ENCODE measurements at places on chromosomes 7 and 10.

GRCh38 chr7:55110282-55110992, 91.6 kb downstream of the EGFR start:
- H3K27me3 ChIP-seq: no peaks in the 10 kb centered on the region
- DNase-seq: no peak

DNA sequence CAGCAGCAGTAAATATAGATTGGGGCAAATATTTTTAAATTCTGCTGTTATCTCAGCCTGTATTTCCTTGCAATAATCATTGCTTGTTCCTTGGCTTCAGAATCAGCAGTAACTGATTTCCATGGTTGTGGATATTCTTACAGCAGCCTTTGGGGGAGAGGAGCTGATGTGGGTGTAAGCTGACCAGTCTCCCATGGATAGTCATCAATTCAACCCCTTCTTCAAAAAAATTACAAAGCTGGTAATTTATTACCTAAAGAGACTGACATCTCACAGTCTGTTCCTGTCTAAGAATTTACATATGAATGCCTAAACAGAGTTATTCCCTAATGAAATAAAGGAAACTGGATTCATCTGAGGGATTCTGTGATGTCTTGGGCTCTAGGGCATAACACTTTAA, 103.1 kb upstream of the CABCOCO1 start:
- H3K36me3 ChIP-seq: no peaks in the 10 kb centered on the region
- no peaks in the 10 kb centered on the region for H3K27me3 ChIP-seq
- no peak for DNase-seq
- no peaks in the 10 kb centered on the region for H3K4me1 ChIP-seq

DNA sequence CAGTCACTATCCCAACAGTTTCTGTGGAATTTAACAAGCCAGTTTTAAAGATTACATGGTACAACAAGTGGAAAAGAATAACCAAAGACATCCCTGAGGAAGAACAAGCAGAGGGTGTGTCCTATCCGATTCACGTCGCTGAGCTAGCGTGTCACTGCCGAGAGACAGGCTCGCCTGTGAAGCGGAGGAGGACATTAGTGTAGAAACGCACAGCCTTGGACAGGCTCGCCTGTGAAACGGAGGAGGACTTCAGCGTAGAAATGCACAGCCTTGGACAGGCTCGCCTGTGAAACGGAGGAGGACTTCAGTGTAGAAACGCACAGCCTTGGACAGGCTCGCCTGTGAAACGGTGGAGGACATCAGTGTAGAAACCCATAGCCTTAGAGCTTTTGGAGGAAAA, 52.7 kb upstream of the INPP5A start:
- no peak overlapping the region for H3K4me3 ChIP-seq
- DNase-seq: no peak
- no peaks in the 10 kb centered on the region for H3K27me3 ChIP-seq
- H3K4me1 ChIP-seq: peaks cover under 1% of the 10 kb centered on the region
- H3K27ac ChIP-seq: no peak overlapping the region
- no peaks in the 10 kb centered on the region for H3K36me3 ChIP-seq

- no peak overlapping the region for H3K4me3 ChIP-seq
- no peaks in the 10 kb centered on the region for H3K36me3 ChIP-seq
- no peaks in the 10 kb centered on the region for H3K27me3 ChIP-seq
- H3K4me1 ChIP-seq: no peaks in the 10 kb centered on the region
- no peak for DNase-seq
Observed at GRCh38 chr7:142375710-142376313, 118.0 kb upstream of the PRSS58 start.

DNA sequence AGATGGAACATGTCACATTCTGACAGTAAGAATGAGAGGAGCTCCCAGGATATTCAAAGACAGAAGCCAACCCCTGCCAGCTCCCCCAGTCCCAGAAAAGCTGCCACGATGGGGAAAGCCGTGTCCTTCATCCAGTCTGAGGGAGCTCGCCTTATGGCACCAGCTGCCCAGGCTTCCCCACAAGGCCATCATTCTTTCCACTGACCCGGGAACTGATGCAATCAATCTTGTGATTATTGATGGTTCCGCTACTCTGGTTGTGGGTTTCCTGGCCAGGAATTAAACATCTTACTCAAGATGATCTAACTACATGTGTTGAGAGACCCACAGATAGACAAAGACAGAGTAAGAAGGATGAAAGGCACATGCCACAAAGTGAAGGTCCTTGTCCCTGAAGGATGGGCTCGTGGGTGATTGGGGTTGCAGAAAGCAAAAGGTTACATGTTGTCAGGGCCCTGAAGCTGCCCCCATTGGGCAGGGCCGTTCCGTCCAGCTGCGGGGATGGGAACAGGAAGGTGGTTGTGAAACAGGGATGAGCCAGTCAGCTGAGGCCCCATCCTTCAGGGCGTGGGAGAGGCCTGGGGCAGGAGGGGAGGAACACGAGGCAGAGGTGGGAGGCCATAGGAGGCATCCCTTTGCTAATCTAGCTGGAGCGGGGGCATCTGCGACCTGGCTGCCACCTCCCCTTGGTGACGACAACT, 127.6 kb downstream of the OAT start:
- no peak for DNase-seq
- H3K27me3 ChIP-seq: no peaks in the 10 kb centered on the region
- no peaks in the 10 kb centered on the region for H3K4me1 ChIP-seq
- H3K27ac ChIP-seq: no peak overlapping the region
- H3K4me3 ChIP-seq: no peak overlapping the region

DNA sequence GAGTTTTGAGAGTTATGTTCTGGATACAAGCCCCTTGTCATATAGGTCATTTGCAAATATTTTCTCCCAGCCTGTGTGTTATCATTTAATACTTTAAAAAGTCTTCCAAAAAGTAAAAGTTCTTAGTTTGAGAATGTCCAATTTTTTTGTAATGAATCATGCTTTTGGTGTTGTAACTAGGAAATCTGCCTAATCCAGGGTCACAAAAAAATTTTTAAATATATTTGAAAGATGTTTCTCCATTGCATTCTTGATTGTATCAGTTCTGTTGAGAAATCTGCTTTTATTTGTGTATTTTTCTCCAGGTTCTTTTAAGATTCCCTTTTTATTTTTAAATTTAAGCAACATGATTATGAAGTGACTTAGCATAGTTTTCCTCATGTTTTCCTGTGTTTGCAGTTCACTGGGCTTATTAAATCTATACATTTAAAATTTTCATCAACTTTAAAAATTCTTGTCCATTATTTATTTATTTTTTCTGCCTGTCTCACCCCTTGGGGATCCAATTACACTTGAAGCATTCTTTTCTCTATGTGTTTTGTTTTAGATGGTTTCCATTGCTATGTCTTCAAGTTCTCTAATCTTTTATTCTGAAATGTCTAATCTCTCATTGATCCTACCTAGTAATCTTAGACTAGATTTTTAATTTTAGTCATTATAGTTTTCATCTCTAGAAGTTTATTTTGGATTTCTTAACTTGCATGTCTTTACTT, 47.0 kb downstream of the CCDC71L start:
- H3K4me1 ChIP-seq: no peaks in the 10 kb centered on the region
- H3K27ac ChIP-seq: no peak overlapping the region
- no peak for DNase-seq
- H3K36me3 ChIP-seq: no peaks in the 10 kb centered on the region
- H3K4me3 ChIP-seq: no peak overlapping the region

DNA sequence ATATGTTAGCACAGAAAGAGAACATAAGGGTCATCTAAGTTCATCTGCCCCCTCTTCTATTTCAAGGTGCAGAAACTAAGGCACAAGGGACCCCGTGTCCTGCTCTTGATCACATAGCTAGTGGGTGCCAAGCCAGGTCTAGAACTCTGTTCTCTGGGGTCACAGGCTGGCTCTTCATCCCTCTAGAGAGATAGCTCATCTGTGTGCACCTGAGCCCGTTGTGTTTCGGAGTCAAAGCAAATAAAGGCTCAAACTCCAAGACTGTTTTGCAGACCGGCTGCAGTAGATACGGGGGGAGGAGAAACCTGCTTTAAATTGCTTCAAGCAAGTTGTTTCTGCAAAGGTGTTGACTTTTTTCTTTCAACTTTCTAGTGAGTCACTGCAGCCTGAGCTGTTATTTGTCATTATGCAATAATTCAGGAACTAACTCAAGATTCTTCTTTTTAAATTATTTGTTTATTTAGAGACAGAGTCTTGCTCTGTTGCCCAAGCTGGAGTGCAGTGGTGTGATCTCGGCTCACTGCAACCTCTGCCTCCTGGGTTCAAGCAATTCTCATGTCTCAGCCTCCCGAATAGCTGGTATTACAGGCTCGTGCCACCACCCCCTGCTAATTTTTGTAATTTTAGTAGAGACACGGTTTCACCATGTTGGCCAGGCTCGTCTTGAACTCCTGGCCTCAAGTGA, 6.5 kb downstream of the BLVRA start:
- peaks cover 4% of the 10 kb centered on the region for H3K4me1 ChIP-seq
- H3K36me3 ChIP-seq: no peaks in the 10 kb centered on the region
- H3K27me3 ChIP-seq: no peaks in the 10 kb centered on the region

DNA sequence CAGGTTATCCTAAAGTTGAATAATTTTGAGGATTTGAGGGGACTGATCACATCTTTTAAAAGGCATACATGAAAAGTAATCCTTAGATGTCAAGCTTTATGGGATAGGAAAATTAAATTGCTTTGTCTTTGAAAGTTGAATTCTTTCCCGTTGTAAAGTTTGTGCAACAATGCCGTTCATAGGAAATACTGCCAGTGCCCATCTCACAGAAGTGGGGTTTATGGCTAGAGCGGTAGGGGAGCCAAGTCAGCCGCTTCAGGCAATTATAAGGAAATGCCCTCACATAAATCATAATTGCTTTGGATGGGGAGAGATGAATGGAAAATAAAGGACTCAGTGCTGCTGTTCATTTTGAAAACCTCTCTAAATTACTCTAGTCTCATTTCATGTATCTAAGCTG, 18.1 kb downstream of the CDC123 start:
- H3K27ac ChIP-seq: no peak overlapping the region
- H3K36me3 ChIP-seq: peaks cover 34% of the 10 kb centered on the region
- no peaks in the 10 kb centered on the region for H3K27me3 ChIP-seq
- H3K4me1 ChIP-seq: no peaks in the 10 kb centered on the region
- H3K4me3 ChIP-seq: no peak overlapping the region

- no peak overlapping the region for H3K27ac ChIP-seq
- no peaks in the 10 kb centered on the region for H3K27me3 ChIP-seq
- no peaks in the 10 kb centered on the region for H3K36me3 ChIP-seq
- H3K4me3 ChIP-seq: no peak overlapping the region
Observed at GRCh38 chr10:75201793-75202307, 8.7 kb upstream of the VDAC2 start.

DNA sequence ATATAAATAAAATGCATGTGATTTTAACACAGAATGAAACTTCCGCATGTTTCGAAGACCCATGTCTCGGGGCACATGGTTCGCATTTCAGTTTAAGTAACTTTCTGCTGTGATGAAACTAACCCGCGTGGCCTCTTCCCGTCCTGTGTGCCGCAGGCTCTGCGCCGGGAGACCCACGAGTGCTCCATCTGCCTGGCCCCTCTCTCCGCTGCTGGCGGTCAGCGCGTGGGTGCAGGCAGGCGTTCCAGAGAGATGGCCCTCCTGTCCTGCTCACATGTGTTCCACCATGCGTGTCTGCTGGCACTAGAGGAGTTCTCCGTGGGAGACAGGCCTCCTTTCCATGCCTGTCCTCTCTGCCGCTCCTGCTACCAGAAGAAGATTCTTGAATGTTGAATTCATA, 35.7 kb downstream of the RNF32 start:
- H3K4me1 ChIP-seq: no peaks in the 10 kb centered on the region
- no peak overlapping the region for H3K4me3 ChIP-seq

GRCh38 chr10:23358357-23358756, 13.8 kb upstream of the C10orf67 start:
- H3K4me1 ChIP-seq: peaks cover 10% of the 10 kb centered on the region
- no peak for DNase-seq
- H3K4me3 ChIP-seq: no peak overlapping the region
- H3K36me3 ChIP-seq: no peaks in the 10 kb centered on the region
- no peaks in the 10 kb centered on the region for H3K27me3 ChIP-seq

DNA sequence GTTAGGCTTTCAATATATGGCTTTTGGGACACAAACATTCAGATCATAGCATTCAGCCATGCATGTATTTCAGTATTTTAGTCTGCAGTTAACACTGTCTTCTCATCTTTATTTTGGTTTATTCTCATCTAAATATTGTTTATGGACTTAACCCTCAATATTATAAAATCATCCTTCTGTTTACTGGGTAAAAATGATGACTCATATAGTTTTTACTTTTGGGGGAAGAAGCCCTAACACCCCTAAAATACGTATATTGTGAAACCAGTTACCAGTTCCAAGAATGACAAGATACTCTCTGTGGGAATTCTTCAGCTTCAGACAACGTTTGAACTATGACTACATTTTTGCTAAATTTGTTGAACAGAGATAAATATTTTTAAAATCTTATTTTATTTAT, 505.4 kb downstream of the LRMDA start:
- no peaks in the 10 kb centered on the region for H3K36me3 ChIP-seq
- H3K27ac ChIP-seq: no peak overlapping the region
- no peak for DNase-seq
- H3K4me1 ChIP-seq: no peaks in the 10 kb centered on the region
- H3K27me3 ChIP-seq: no peaks in the 10 kb centered on the region
- H3K4me3 ChIP-seq: no peak overlapping the region

GRCh38 chr7:124031919-124032318, 948 bp downstream of the TMEM229A start:
- no peak overlapping the region for H3K27ac ChIP-seq
- peaks cover 19% of the 10 kb centered on the region for H3K4me1 ChIP-seq
- H3K27me3 ChIP-seq: peaks cover 4% of the 10 kb centered on the region
- no peaks in the 10 kb centered on the region for H3K36me3 ChIP-seq
- H3K4me3 ChIP-seq: peak overlapping the region; percentile 62
- no peak for DNase-seq

DNA sequence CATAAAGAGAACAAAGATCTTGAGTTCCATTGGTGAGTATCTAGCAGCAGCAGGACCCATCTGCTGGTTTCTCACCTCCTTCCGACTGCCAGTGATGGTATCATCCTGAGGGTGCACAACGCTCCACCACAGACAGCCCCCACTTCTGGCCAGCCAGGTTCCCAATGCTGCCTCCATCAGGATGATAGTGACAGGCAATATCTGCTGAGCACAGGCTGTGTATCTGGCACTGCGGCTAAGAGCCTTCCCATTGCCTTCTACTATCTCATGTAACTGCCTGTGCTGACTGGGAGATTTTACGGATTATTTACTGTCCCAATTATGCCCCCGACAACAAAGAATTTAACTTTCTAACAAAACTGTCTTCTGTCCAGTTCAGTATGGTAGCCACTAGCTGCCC, 352.4 kb upstream of the AOAH start:
- H3K27ac ChIP-seq: no peak overlapping the region
- no peaks in the 10 kb centered on the region for H3K4me1 ChIP-seq
- no peak overlapping the region for H3K4me3 ChIP-seq
- H3K27me3 ChIP-seq: no peaks in the 10 kb centered on the region

DNA sequence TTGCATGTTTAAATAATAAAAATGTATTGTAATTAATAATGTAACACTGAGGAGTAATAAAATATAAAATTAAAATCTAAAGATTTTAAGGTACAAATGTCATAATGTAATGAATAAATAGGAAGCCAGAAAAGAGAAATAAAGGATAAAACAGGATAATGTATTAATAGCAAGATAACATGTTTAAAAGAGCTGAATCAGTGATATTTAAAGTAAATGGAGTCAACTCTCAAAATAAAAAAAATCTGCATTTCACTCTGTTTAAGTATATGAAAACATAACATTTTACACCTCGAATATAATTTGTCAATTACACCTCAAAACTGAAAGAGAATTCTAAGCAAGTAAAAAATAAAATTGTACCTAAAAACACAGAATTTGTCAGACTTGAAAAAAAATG, 44.1 kb downstream of the GRM3 start:
- H3K27ac ChIP-seq: no peak overlapping the region
- DNase-seq: no peak
- H3K4me3 ChIP-seq: no peak overlapping the region
- H3K27me3 ChIP-seq: peaks cover under 1% of the 10 kb centered on the region

- H3K4me1 ChIP-seq: no peaks in the 10 kb centered on the region
- H3K36me3 ChIP-seq: no peaks in the 10 kb centered on the region
- no peak overlapping the region for H3K27ac ChIP-seq
- DNase-seq: no peak
- H3K4me3 ChIP-seq: no peak overlapping the region
- H3K27me3 ChIP-seq: no peaks in the 10 kb centered on the region
Observed at GRCh38 chr10:62748386-62748785, 56.1 kb upstream of the ADO start.
